Endothelial cell (in vitro differentiated cells): ENCODE measurements at places on chromosomes 11 and 22. TPM values are rescaled to one million over a fixed set of nuclear protein-coding genes. Genes with fewer than 3 reads are reported as not detected.

Gene OR2AG1
- not detected for total RNA-seq

- H3K4me1 ChIP-seq, result peaks cover 3% of the 10 kb centered on the region
- H3K27me3 ChIP-seq, result peaks cover 20% of the 10 kb centered on the region
- DNase-seq, result no peak
- no peaks in the 10 kb centered on the region for H3K36me3 ChIP-seq
- H3K4me3 ChIP-seq, result no peak overlapping the region
Observed at GRCh38 chr11:64040684-64041322, 5.1 kb downstream of the FLRT1 start.

DNA sequence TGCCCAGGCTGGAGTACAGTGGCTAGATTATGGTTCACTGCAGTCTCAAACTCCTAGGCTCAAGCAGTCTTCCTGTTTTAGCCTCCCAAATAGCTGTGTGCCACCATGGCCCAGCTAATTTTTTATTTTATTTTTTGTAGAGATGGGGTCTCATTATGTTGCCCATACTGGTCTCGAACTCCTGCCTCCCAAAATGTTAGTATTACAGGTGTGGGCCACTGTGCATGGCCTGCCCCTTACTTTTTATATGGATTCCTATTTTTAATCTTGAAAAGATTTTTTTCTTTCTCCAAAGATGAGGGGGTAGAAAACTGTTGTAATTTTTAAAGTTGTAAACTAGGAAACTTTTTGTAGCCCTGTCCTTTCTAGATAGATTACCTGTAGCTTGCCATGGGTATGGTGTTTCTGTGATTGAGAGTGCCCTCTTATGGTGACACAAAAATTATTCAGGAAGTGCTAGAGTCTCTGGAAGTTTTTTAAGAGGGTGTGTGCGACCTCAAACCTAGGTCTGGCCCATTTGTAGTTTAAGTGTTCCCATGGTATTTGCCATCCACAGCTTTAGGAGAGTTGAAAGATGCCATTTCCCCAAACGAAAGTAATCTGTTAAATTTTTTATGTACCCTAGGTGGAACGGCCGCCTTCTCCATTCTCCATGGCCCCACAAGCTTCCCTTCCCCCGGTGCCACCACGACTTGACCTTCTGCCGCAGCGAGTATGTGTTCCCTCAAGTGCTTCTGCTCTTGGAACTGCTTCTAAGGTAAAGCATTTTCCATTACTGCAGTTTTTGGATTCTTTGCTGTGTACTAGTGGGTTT, 32.4 kb downstream of the MCAM start:
- peaks cover 38% of the 10 kb centered on the region for H3K36me3 ChIP-seq
- no peak overlapping the region for H3K4me3 ChIP-seq
- H3K27ac ChIP-seq, result no peak overlapping the region
- no peaks in the 10 kb centered on the region for H3K4me1 ChIP-seq

Gene KIRREL3
- 0.38 TPM for total RNA-seq

GRCh38 chr11:78193806-78194205, 5.1 kb downstream of the USP35 start:
- H3K27me3 ChIP-seq, result peaks cover 16% of the 10 kb centered on the region
- peaks cover 32% of the 10 kb centered on the region for H3K36me3 ChIP-seq
- no peak overlapping the region for H3K4me3 ChIP-seq
- DNase-seq, result no peak
- H3K27ac ChIP-seq, result no peak overlapping the region

GRCh38 chr11:115665958-115666357, 161.7 kb upstream of the CADM1 start:
- H3K27ac ChIP-seq, result no peak overlapping the region
- H3K27me3 ChIP-seq, result peaks cover 7% of the 10 kb centered on the region
- DNase-seq, result no peak
- H3K36me3 ChIP-seq, result no peaks in the 10 kb centered on the region

- no peak for DNase-seq
- H3K27me3 ChIP-seq, result peaks cover 1% of the 10 kb centered on the region
- no peak overlapping the region for H3K4me3 ChIP-seq
Observed at GRCh38 chr22:39877079-39877845, 16.3 kb downstream of the ENTHD1 start.

GRCh38 chr11:5004424-5005274, 10.0 kb downstream of the OR51L1 start:
- no peak overlapping the region for H3K27ac ChIP-seq
- H3K4me3 ChIP-seq, result no peak overlapping the region
- H3K27me3 ChIP-seq, result no peaks in the 10 kb centered on the region
- no peaks in the 10 kb centered on the region for H3K36me3 ChIP-seq

DNA sequence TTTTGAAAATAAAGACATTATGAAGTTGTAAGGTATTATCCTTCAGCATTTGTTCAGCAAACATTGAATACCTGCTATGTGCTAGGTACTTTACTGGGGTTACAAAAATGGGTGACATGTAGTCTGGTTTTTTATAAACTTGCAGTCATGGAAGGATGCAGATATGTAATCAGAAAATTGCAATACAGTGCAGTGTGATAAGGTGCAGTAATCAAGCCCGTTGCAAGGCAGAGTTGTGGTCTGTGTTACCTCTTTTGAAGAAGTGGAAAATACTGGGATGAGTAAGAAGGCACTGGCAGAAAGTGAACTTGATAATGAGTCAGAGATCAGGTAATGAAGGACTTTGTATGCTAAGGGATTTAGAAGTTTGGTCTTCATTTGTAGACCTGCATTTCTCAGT, 8.1 kb downstream of the FBXO7 start:
- H3K27ac ChIP-seq, result no peak overlapping the region
- H3K27me3 ChIP-seq, result peaks cover 3% of the 10 kb centered on the region
- no peaks in the 10 kb centered on the region for H3K36me3 ChIP-seq

- peaks cover 6% of the 10 kb centered on the region for H3K27me3 ChIP-seq
- H3K36me3 ChIP-seq, result peaks cover 4% of the 10 kb centered on the region
- DNase-seq, result no peak
Observed at GRCh38 chr11:110185121-110185591, 92.0 kb downstream of the ZC3H12C start.

Gene VWCE
- 25.3 TPM for total RNA-seq

DNA sequence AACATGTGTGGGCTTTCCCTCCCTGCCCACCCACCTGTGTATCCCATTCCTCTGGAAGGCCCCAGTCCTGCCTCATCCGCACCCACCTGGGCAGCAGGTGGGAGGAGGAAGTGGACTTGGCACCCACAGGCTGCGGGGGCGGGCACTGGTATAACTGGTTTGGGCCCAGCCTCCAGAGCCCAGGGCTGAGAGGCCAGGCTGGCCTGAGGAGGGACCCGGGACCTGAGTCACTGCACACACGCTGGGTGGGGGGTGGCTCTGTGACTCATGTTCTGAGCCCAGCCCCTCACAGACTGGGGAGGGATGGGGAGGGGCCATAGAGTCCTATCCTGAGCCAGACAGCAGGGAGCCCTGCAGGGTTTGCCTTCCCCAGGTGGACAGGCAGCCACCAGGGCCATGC, 16.7 kb downstream of the PHLDA2 start:
- H3K36me3 ChIP-seq, result no peaks in the 10 kb centered on the region
- no peak overlapping the region for H3K27ac ChIP-seq
- H3K27me3 ChIP-seq, result peaks cover 9% of the 10 kb centered on the region
- no peaks in the 10 kb centered on the region for H3K4me1 ChIP-seq
- no peak for DNase-seq

- H3K27ac ChIP-seq, result peak overlapping the region; percentile 53
- H3K36me3 ChIP-seq, result peaks cover 4% of the 10 kb centered on the region
- H3K4me1 ChIP-seq, result peaks cover 28% of the 10 kb centered on the region
Observed at GRCh38 chr22:46736705-46737104, 1.3 kb downstream of the CERK start.

- peaks cover 7% of the 10 kb centered on the region for H3K27me3 ChIP-seq
- peaks cover 18% of the 10 kb centered on the region for H3K36me3 ChIP-seq
- H3K27ac ChIP-seq, result peak overlapping the region; percentile 75
- no peak overlapping the region for H3K4me3 ChIP-seq
- DNase-seq, result no peak
Observed at GRCh38 chr22:46362203-46362933, 26.9 kb downstream of the TRMU start.

DNA sequence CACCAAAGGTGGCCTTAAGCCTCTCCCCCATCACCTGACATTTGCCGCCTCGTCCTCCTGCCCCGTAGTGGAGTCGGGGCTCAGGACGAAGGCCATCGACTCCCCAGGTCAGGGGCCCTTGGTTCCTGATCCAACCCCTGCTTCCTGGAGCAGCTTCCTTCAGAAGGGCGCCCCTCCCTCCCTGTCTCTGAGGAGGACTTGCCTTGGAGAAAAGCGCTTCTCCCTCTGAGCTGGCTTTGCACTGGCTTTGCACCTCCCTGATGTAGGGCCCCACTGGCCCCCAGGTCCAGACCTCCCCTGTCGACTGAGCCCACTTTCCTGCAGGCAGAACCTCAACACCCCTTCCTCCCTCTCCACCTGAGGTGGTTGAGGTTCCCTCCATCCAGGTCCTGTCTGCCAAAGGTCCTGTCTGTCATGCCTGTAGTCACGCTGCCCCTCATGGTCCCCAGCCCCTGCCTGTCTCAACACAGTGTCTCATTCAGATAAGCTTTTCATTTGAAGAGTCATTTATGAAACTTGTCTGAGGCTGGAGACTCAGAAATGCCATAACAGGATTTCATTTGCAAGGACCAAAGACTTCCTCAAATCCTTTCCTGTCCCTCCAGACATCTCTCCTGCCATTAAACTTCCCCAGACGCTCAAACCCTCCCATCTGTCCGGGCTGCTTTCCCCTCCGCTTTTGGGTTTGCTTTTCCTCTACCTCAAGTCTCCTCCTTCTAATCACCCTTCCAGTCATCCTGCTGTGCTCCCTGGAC, 78.4 kb downstream of the MYO7A start:
- peak; percentile 2 for DNase-seq
- no peak overlapping the region for H3K27ac ChIP-seq
- H3K4me3 ChIP-seq, result no peak overlapping the region
- H3K4me1 ChIP-seq, result peaks cover 8% of the 10 kb centered on the region
- H3K36me3 ChIP-seq, result peaks cover 7% of the 10 kb centered on the region

GRCh38 chr22:40325315-40325714, 21.0 kb upstream of the ADSL start:
- peaks cover 63% of the 10 kb centered on the region for H3K4me1 ChIP-seq
- DNase-seq, result no peak
- H3K4me3 ChIP-seq, result peak overlapping the region; percentile 19
